ENCODE measurements at places on chromosomes 4 and X. TPM values are rescaled to one million over a fixed set of nuclear protein-coding genes. Genes with fewer than 3 reads are reported as not detected.
A peak's percentile ranks its signal among the peaks of the same experiment; 100 is the strongest.

GRCh38 chr4:118206627-118207026 lies 146.2 kb downstream of the PRSS12 start:
- DNase-seq, result no peak

LPAR4 gene
- 12.6 TPM for total RNA-seq

TCP11X2 gene
- 0.39 TPM for total RNA-seq

- DNase-seq, result no peak
Observed at GRCh38 chr4:42277291-42277690, 120.0 kb upstream of the SHISA3 start.

ZNF711 gene
- total RNA-seq, result 69.8 TPM

- DNase-seq, result no peak
Observed at GRCh38 chrX:56817179-56817578, 88.1 kb downstream of the NBDY start.

GPC4 gene
- 7.8 TPM for total RNA-seq

OTUD6A gene
- total RNA-seq, result not detected

DCHS2 gene
- total RNA-seq, result 7.9 TPM

- no peak for DNase-seq
Observed at GRCh38 chr4:185559915-185560281, 24.6 kb upstream of the PDLIM3 start.

ELK1 gene
- total RNA-seq, result 23.1 TPM

NAT8L gene
- 13.8 TPM for total RNA-seq

- no peak for DNase-seq
Observed at GRCh38 chrX:69130439-69130838, 34.8 kb downstream of the PJA1 start.

DNA sequence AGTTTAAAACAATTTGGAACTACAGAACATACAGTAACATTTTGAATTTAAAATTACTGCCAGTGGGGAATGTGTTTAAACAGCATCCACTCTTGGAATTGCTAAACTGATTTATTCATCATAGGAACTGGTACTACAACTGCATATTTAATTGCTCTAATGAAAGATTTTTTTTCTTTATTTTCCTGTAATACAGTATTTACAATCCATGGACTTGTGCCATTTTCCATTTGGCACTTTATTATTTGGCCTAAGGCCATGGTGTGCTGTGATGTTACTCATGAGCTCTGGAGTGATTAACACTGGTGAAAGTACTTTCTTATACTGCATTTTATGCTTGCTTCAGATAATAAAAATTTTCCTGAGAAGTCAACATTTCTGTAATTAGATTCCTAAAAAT lies 69.7 kb upstream of the NUDT6 start:
- DNase-seq, result no peak

BEX1 gene
- 96.5 TPM for total RNA-seq

DNA sequence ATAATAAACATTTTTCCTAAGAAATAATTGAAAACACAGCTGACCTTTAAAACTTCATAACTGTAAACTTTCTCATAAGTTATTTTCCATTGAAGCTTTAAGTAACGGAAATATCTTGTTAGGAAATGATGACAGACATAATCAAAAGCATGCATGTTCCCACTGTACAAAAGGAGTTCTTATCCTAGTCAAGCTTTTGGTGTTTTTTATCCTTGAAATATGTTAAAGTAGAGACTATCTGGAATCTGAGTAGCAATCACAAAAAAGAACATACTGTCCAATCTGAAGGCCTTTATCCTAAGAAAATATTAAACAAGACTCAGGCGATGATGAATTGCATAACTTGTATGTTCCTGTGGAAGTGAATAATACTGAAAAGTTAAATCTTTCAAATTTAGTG lies 14.4 kb downstream of the GEMIN8 start:
- DNase-seq, result no peak

DNA sequence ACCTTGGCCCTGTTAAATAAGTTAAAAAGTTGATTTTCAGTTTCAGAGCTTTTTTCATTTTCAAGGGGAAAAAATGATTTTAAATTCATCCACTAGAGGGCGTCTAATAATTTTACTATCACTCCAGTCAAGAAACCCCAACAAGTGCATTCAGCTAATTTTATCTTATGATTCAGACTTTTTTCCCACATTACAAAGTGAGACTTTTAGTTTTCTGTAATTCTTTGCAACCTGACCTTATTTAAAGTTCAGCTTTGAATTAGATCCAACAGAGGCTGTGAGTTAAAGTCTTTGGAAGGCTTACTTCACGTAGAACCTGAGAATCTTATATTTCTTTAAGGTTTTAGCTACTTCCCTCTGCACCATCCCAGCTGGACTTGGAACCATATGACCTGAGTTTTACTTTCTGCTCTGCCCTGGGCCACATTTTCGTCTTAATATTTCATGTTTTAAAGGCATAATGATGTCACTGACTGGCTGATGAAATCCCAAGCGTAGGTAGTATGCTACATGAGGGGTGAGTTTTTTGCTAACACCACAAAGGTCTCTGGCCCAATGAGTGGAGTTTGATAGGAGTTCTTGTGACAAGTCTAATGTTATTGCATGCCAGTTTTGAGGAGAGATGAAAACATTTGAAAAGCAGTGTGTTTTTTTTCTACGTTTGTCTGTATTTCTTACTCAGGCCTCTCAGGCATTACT lies 7.2 kb downstream of the GNRHR start:
- peak; percentile 60 for DNase-seq

IL2RG gene
- total RNA-seq, result 0.22 TPM

MAPK10 gene
- total RNA-seq, result 202 TPM

DNA sequence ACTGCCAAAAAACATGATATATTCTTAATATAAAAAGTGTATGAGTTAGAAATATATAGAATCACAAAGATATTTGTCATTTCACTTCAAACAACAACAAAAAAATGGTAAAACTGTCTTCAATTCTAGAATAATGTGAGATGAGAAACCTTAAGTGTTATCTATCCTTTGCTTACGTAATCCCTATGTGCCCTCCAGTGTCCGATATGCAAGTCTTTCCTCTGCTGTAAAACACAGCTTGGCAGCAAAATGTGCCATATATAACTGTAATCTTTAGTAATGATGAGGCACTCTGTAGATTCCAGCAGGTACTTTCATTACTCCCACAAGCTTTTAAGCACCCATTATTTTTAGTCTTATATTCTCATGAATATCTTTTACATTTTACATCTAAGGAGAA lies 555.1 kb upstream of the FRG1 start:
- DNase-seq, result no peak

MAGEB10 gene
- not detected for total RNA-seq

GPR50 gene
- not detected for total RNA-seq

AFF2 gene
- 43.0 TPM for total RNA-seq

- no peak for DNase-seq
Observed at GRCh38 chrX:69287095-69287494, 121.8 kb upstream of the PJA1 start.

GRCh38 chr4:39048311-39048710 lies 13.7 kb upstream of the KLHL5 start:
- no peak for DNase-seq

DNA sequence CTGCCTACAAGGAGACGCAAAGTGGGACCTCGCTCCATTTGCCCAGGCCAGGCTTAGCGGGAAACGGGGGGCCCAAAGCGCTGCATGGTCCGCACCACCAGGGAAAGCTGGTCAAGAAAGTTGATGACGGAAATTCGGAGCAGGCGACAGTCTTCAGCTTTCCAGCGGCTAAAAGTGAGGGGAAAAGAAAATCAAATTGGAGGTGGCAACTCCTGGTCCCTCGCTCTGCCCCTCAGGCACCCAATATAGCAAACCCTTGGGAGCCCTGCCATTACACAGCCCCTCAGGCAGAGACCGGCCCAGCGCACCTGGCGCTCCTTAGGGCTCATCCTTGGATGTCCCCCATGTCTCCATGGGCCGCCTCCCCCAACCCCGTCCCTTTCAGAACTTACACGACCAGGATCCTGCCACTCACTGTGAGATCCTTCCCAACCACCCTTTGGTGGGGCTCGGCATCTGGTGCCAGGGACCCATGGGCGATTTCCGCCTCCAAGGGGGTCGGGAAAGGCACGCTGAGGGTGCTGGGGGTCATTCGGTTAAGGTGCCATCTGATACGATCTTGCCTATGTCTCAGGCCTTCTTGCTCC lies 1.1 kb downstream of the LAGE3 start:
- no peak for DNase-seq

GRCh38 chrX:134880866-134881265 lies 109.9 kb upstream of the SMIM10 start:
- peak; percentile 7 for DNase-seq

GRCh38 chr4:168731706-168732414 lies 235.0 kb downstream of the PALLD start:
- no peak for DNase-seq

DNA sequence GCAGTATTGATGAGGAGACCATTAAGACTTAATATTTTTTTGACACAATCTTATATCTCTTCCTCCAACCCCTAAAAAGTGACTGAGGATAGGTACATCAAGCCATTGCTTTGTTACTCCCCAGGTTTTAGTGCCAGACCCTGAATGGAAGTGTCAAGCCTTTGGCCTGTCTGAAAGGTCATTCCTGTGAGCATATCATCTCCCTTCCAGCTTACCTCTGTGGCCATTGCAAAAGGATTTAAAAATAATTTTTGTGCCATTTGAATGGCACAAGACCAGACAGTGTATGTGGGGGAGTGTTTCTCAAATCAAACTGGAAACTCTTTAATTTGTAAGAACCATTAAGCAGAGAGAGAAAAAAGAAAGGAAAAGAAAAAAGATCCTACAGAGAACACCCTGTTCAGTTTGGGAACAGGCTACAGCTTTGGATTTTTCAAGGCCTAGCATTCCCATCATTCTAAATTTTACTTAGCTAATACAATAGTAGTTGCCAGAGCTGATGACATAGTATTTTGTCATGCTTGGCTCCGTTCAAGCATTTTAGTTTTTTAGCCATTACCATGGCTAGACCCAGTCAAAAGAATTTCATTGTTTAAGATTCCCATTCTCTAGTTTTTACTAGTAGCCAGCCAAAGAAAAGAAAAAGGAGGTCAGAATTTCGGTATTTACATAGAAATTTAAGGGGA lies 49.6 kb downstream of the HPF1 start:
- no peak for DNase-seq

- no peak for DNase-seq
Observed at GRCh38 chr4:166399021-166399420, 526.0 kb downstream of the TLL1 start.

CYP4V2 gene
- total RNA-seq, result 22.5 TPM

GRCh38 chrX:119625843-119626242 lies 19.6 kb upstream of the NKRF start:
- no peak for DNase-seq

FDCSP gene
- total RNA-seq, result not detected

DNA sequence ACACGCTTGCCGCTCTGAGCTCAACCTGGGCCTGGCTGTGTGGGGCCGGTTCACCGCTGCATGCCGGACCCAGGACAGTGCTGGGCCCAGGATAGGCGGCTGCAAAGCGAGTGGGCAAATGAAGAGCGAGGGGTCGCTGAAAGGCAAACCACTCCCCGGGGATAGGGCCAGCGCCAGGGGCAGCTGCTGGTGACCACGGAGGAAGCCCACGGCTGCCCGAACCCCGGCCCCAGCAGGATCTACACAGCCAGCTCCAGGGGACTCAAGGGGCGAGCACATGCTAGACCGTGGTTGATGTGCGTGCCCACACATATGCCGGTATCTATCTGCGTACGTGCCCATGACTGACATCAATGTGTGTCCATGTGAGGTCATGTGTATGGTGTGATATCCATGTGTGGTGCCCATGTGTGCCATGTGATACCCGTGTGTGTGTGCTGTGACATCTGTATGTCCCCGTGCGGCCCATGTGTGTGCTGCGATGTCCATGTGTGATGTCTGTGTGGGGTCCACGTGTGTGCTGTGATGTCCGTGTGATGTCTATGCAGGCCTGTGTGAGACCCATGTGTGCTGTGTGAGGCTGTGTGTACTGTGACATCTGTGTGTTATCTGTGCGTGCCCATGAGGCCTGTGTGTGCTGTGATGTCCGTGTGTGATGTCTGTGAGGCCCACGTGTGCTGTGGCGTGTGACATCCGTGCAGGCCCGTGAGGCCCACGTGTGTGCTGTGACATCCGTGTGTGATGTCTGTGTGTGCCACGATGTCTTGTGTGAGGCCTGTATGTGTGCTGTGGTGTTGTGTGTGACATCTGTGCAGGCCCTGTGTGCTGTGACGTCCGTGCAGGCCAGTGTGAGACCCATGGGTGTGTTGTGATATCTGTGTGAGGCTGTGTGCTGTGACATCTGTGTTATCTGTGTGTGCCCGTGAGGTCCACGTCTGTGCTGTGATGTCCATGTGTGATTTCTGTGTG lies 24.8 kb downstream of the CTBP1 start:
- DNase-seq, result no peak

TCEAL7 gene
- 45.2 TPM for total RNA-seq

Data from spinal cord (tissue), 10 donors.